ENCODE measurements at places on chromosomes 11 and 22.

DNA sequence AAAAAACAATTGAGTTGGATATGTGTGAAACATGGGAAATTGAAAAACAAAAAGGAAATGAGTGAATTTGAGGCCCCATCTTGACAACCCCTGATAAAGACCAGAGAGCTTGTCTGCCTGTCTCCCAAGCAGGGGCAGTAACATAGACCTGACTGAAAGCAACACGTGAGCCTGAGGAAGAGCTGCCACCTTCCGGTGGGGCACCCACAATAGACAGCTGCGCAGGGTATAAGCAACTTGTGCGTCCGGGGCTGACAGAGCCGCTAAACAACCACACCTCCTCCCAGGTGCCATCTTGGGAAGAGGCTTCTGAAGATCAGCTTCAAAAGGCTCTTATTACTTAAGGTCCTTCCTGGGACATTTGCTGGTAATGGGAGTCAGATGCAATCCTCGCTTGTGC, 166.8 kb downstream of the NTM start:
- DNase-seq = no peak

DNA sequence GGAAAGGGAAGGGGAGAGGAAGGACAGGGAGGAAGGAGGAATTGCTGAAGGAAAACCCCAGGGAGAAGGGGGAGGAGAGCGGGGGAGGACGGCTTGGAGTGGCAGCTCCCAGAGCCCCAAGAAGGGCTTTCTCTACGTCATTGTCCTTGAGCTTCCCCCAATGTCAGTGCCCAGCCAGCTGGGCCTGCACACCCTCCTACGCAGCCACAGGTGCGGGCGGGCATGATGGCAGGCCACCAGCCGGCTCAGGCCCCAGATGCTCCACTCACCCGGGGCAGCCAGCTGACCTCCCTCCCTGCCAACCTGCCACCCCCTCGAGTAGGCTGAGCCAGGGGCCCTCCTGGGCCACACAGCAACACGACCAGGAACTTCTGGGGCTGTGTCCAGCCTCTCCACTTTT, 11.2 kb downstream of the SYT7 start:
- DNase-seq = no peak

DNA sequence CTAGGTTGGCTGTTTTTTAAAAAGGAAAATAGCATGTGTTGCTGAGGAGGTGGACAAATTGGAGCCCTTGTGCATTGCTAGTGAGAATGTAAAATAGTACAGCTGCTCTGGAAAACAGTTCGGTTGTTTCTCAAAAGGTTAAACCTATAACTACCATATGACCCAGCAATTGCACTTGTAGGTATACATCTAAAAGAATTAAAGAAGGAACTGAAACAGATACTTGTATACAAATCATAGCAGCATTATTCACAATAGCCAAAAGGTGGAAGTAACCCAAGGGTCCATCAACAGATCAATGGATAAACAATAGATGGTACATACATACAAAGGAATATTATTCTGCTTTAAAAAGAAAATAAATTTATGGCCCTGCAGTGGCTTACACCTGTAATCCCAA, 111.4 kb downstream of the CSTPP1 start:
- no peak for DNase-seq

GRCh38 chr22:50148991-50149721, 21.4 kb upstream of the PANX2 start:
- peak; percentile 95 for DNase-seq

- DNase-seq = no peak
Measured at GRCh38 chr11:71164186-71164585, 88.2 kb downstream of the SHANK2 start.

DNA sequence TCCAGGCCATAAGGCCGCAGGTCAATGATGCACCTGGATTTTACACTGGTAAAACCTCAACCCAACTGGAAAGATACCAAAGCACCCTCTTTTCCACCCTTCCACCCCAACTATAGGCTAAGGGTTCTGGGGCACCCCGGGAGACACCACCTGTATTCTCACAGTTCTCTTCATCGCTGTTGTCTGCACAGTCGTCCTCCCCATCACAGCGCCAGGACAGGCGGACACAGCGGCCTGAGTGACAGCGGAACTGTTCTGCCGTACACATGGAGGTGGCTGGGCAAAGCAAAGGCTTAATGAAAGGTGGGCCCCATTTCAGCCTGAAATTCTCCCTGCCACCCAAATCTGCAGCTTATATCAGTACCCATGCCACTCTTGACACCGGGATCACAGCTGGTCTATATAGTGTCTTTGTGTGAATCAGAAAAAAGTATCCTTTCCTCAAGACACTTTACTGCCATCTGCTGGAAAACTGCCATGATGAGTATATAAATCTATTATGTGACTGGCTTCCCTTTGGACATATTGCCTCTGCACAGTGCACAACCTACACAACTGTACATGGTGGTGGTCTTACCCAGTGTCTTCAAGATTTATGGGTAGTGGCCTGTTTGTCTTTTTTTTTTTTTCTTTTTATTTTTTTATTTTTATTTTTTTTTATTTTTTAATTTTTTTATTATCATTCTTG, 21.5 kb downstream of the LRP4 start:
- DNase-seq = no peak

DNA sequence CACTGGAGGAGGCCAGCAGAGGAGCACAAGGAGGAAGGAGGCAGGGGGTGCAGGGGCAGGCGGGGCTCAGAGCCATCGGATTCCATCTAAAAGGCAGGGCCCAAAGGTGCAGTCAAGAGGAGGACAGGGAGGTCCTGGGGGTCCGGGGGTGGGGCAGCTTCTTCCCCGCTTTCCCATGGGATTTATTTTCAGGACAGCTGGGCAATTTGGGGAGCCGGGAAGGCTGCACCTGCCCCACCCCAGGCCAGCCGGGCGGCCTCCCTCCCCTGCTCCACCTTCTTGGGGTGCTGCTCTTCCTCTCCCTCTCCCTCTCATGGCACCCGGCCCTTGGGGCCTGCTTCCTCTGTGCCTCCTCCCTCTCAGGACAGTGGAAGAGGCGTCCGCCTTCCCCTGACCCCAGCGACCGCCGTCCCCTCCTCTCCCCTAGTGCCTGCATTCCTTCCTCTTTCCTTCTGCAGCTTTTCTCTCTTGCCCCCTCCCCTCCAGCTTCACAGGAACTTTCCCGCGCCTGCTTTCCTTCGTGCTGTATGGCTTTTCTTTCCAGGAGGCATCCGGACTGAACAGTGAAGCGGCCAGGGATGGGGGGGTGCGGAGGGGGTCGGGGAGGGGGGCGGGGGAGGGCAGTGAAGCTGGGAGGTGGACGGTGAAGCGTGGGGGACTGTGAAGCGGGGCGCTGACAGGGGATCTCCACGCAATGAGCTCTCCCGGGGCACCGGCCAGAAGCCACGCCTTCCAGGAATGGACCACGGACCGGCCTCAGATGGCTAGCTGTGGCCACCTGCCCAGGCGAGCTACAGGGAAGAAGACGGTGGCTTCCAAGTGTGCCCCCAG, 26.9 kb downstream of the APOBEC3H start:
- no peak for DNase-seq

DNA sequence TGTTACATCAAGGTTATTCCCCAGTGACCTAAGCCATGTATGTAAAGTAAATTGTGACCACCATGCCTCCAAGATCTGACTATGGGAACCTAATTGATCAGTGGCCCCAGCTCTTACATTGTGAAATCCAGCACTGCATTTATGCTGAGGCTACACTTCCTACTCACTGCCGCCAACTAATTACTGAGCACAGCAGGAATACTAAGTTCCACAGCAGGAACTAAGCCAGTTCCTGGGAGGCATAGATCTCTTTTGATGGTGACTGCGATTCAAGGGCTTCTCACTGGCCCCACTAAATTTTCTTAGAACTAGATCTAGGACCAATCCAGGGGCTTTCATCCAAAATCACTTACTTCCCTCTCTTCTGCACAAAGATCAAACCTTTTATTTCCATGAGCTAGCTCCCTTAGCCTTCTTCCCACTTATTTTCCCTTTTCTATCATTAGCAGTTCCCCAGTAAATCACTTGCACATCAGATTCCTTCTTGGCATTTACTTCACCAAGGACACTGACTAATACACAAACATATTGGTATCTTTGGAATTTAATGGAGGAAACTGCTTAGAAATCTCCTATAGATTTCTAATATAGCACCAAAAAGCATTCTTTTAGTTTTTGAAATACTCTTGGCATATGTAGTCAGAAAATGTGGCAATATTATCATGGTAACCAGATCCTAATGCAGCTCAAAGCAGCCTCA, 46.0 kb downstream of the CNTN5 start:
- DNase-seq = no peak

- DNase-seq = no peak
Measured at GRCh38 chr22:43482318-43482625, 70.5 kb downstream of the MPPED1 start.

DNA sequence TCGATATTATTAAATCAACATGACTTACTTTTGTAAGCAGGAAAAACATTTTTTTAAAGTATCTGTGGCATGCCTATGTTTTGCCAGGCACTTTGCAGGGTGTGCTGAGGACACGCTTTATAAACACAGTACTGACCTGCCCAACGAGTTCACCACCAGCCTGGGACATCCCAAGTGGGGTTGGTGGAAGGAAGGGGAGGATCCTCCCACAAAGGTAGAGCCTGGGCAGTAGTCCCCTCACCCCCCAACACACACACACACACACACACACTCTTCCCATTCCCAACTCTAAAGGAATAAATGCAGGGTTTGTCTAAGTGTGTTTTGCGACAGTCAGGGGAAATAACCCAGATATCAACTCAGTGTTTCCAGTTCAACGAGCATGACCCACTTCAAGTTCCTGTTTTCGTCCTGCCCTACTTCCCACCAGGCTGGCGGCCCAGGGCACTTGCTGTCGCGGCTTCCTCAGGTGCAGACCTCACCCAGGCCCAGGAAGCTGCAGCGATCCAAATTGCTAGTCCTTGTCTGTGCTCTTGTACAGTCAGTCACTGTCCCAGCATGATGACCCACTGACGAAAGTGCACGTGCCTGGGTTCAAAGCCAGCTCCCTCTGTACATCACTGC, 3.1 kb downstream of the CERK start:
- no peak for DNase-seq

DNA sequence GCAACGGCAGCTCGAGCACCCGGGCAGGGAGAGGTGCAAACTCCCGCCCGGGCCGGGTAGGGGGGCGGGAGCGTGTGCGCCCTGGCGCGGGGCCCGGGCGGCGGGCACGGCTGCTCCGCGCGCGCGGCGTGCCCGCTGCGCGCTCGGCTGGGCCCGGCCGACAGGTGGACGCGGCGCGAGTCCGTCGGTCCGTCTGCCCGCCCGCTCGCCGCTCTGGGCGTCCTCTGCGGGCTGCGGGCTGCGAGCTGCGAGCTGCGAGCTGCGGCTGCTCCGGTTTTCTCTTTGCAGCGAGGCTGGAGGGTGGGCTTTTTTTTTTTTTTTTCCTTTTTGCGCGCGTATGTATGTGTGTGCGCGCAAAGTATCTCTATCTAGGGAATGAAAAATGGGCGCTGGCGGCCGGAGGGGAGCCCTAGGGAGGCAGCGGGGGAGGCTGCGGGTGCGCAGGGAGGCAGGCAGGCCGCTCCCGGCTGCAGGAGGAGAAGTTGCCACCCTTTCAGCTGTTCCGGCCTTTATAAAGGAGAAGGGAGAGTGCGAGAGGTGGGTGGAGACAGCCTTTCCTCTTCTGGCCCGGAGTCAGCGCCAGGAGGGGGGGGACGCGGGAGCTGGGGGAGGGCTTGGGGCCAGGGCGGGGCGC, at the start of gene PDGFB:
TSS of gene PDGFB (minus strand) at position 487 of the 634 bp plus-strand sequence. CDS start 1,019 bp downstream, outside the sequence.
- DNase-seq = no peak

GRCh38 chr11:64608636-64609035, 17.6 kb downstream of the SLC22A12 start:
- no peak for DNase-seq

- DNase-seq = no peak
Measured at GRCh38 chr11:59183771-59184170, 11.8 kb downstream of the DTX4 start.

- peak; percentile 37 for DNase-seq
Measured at GRCh38 chr22:31577711-31578110, 81.4 kb downstream of the SFI1 start.

DNA sequence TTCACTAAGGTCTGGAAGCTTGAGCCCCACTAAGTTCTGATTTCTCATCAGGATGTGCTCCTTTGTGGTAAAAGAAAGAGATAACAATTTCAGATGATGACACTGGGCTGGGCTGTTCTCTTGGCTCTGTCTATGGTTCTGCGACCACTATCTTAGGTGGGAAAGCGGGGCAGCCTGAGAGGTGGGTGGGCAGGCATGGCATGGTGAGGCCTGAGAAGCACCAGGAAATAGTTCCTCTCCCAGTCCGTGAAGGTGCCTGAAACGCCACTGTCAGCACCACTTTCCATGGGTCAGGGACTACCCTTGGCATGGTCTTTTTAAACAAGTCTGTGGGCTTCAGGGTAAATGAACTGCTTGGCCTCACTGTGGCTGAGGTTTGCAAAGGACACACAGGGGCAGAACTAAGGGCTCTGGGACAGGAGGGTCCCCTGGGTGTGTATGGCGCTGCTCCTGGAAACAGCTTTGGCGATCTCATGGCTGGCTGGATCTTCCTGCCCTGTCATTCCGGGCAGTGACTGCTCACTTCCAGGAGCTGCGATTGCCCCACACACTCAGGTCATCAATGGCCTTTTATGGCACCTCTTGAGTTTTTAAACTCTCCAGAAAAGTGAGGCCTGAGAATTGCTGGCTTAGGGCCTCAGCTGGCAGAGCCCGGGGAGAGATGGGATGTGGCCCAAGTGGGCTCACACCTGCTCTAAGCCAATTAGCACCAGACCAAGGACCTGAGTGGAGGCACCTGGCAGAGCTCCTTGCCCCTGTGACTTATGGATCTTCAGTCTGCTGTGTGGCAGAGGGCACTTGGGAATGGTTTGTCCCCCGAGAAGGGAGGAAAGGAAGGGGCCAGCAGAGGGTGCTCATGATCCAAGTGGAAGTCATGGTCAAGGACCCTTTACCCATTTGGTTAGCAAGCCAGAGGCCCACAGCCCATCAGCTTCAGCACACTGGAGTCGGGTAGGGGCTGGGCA, 55.6 kb upstream of the LYVE1 start:
- DNase-seq = no peak

- DNase-seq = no peak
Measured at GRCh38 chr11:118619444-118620197, 12.2 kb downstream of the PHLDB1 start.

DNA sequence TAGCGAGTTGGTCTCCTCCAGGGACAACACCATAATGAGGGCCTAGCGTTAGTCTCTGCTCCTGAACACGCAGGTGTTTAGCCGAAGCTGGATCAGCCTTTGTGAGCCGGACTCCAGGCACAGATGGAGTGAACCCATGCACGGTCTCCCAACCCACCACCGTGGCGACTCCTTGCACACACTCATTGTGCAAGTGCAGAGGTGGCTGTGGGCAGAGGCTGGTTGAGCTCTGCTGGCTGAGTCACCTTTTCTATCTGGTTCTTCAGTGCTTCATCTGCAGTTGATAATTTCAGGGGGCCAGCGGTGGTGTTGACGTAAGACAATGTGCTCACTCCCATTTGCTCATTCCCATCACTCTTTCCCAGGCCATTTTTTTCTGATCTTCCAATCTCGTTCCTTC, 72.1 kb upstream of the SLC22A12 start:
- DNase-seq = no peak

Measured in cerebellar nuclear complex (tissue), 1 donor.